ENCODE measurements at places on chromosomes 13 and 19.
A peak's percentile ranks its signal among the peaks of the same experiment; 100 is the strongest.

- no peak for DNase-seq
These were observed 39.7 kb downstream of the THSD1 start for GRCh38 chr13:52366291-52366690.

DNA sequence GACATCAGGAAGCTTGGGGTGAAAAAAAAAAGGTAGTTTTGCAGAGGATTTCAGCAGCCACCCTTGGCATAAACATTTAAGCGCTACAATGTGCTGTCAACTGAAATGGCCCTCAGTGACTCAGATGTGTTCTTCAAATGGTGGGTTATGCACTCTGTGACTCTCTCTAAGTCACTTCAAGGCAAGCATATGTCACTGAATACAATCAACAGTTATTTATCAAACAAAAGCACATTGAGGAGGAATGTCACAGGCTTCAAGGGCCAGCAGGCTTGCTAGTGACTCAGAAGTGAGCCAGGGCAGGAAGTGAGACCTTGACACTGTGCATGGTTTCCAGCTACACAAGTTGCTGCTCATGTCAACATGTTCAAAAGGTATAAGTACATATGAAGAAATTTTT is 523.7 kb upstream of the HTR2A start:
- DNase-seq, result no peak

- no peak for DNase-seq
These were observed 20.7 kb downstream of the SH3GL1 start for GRCh38 chr19:4379383-4380253.

DNA sequence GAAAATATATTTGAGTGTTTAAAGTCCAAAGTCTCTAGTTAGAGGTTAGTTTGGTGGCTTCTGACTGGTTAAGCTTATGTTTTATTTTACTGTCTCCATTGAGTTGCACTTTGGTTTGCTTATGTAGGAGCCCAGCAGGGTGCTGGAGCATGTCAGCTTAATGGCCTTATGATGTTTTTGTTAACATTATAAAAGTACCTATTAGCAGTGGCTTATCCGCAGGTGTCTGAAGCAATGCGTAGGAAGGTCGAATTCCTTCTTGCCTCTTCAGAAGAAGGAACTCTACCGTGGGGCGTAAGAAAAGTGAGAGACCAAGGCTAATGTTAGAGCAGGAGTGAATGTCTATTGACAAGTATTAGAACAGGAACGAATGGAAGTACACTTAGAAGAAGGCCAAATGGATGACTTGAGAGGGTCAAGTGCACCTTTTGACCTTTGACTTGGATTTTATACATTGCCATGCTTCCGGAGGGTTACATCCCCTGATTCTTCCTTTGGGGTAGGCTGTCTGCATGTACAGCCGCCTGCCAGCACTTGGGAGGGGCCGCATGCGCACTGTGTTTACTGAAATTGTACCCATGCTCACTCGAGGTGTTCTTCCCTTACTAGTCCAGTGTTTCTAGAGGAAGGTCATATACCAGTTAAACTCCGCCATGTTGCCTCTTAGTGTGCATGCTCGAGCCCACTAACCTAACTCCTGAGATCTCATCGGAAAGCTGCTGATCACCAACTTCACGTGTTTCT is 793.9 kb upstream of the PCDH9 start:
- DNase-seq, result no peak

- DNase-seq, result no peak
These were observed 905.0 kb downstream of the GPC5 start for GRCh38 chr13:92303428-92303827.

DNA sequence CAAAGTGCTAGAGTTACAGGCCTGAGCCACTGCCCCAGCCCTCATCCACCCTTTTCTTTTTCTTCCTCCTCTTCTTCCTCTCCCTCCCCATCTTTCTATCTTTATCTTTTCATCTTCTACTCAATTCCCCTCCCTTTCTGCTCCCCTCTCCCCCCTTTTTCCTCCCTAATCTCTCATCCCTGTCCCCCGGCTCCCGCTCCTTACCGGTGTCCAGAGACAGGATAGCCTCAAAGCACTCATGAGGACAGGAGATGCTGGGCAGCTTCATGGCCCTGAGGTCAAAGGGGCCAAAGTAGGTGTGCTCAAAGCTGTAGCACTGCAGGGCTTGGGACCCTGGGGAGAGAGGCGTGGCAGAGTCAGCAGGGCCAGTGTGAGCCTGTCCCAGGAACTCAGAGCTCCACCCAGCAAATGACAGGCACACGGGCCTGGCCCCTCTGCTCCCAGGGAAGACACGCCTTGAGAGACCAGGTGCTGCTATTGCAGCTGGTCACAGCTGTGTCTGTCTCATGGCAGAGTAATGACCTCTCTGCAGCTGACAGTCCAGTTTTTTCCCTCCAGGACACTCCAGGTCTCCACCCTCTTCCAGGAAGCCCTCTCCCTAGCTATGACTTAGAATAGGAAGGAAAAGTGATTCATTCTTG is 2.6 kb downstream of the LYPD5 start:
- no peak for DNase-seq

DNA sequence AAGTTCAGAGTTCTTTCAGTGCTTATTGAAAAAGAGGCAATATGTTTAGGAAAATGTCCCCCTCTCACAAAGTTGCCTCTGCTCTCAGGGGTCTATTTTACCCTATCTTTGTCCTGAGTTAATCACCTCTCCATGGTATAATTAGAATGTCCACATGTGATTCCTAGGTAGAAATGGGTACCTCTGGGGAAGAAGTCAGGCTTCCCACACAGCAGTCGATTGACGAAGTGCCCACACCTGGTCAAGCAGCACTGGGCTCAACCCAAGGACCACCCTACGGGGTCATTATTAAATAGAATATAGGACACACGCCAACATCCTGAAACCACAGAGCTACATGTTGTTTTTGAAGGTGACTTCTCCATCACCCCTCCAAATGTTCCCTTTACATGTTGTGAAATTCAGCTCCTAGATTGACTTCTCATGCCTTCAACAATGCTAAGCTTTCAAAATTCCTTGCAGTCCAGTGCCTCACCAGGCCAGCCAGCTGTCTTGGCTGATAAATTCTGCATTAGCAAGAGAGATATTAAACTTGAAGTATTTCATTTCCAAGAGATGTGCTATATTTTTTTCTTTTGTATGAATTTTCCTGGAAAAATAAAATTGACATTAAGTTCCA is 43.6 kb upstream of the FAM124A start:
- DNase-seq, result no peak

- DNase-seq, result no peak
These were observed 245.1 kb downstream of the KCTD12 start for GRCh38 chr13:76641056-76641455.

DNA sequence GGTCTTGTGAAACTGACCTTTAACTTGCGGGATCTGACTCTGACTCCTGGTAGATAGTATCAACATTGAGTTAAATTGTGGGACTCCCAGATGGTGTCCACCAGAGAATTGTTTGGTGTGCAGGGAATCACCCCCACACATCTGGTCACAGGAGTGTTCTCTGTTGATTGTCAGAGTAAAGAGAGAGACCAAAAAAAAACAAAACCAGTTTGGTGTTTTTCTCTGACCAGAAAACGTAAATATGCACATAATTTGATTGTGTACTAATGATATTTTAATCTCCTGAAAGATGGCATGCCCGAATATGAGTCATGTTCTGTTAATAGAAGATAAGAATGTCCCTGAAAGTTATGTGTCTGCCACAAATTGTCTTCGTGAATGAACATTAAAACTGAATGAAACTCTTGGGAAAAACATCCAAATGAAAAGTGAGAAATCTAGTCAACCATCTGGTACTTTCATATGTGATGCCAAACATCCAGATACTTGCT is 118.5 kb upstream of the GPC6 start:
- DNase-seq, result no peak

- no peak for DNase-seq
These were observed 24.6 kb upstream of the CLDN10 start for GRCh38 chr13:95527955-95528354.

- DNase-seq, result peak; percentile 57
These were observed 2.8 kb downstream of the UBA2 start for GRCh38 chr19:34430738-34431625.

- DNase-seq, result no peak
These were observed 112.9 kb downstream of the GPC6 start for GRCh38 chr13:93339550-93339949.

GRCh38 chr19:48487948-48488347 is 18.8 kb downstream of the CYTH2 start:
- no peak for DNase-seq

DNA sequence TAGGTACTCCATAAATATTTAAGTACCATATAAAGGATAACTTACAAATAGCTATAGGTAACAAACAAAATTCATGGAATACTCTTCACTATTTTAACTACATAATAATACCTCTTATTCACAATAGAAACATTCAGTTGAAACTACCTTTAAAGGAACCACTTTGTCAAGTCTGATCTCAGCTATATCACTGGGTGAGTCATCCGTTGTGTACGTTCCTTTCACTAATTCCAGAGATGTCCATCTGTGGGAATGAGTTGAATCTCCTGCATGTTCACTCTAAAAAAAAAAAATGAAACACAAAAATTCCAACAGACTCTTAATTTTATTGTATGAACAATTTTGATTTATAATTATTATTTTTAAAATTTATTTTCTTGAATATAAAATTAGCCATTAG is 149.4 kb upstream of the FBXL3 start:
- no peak for DNase-seq

GRCh38 chr19:35468637-35469036 is 20.6 kb downstream of the FFAR2 start:
- peak; percentile 73 for DNase-seq

- DNase-seq, result no peak
These were observed 87.0 kb upstream of the TSHZ3 start for GRCh38 chr19:31436121-31436776.

Measured in HL-60 (cell line).